Activated T-helper 9 cell treated with anti-CD3 and anti-CD28 coated beads, Interleukin-2, amount 50 U/mL, for 16 hours (primary cell): ENCODE measurements at places on chromosomes 11 and 22.

- peak; percentile 38 for DNase-seq
Measured at GRCh38 chr11:122628810-122629555, 26.5 kb upstream of the UBASH3B start.

DNA sequence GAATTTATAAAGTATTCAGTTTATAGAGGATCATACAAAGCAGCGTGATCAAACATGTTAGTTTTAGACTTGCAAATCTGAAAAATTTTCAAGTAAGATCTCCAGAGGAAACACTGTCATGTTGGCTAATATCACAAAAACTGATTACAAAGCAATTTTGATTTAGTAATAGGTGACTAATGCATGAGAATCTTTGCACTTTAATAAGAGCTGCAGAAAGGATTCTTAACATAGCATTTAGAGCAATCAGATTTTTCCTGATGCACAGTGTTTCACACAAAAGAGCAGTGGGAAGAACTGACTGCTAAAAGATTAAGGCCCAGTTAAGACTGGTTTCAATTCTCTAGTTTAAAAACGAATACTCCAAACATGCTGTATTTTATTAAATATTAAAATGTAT is 321.2 kb downstream of the GUCY1A2 start:
- DNase-seq: no peak

- no peak for DNase-seq
Measured at GRCh38 chr11:127074151-127074761, 73.7 kb upstream of the KIRREL3 start.

GRCh38 chr22:50082197-50082715 is 3.0 kb downstream of the MLC1 start:
- DNase-seq: no peak

- DNase-seq: no peak
Measured at GRCh38 chr11:67436459-67437081, 912 bp downstream of the PTPRCAP start.

DNA sequence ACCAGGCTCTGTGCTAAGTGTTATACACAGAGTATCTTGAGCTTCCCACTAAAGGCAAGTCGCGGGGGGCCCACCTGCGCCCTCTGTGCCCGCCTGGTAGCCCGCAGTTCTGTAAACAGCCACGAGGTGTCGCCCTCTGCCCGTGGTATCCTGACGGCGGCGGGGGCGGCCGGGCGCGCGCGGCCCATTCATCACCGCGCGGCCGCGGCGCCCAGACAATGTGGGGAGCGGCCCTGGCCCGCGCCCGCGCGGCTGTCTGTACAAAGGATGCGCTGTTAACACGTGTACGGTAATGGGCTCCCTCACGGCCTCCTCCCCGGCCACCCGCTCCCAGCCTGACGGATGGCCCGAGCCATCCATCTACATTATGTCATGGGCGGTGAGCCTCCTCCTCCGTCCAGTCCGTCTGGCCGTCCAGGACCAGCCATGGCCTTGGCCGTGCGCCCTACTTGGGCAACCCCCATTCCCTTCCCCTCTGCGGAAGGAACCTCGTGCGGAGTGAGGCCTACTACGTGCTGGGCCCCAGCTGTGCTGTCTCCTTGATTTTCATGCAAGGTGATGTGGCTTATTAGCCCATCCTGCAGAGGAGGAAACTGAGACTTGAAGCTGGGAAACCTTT is 99.4 kb downstream of the MIAT start:
- DNase-seq: no peak

GRCh38 chr11:130691581-130691980 is 224.7 kb downstream of the SNX19 start:
- no peak for DNase-seq

GRCh38 chr11:126079621-126080124 is 17.0 kb upstream of the CDON start:
- DNase-seq: no peak

DNA sequence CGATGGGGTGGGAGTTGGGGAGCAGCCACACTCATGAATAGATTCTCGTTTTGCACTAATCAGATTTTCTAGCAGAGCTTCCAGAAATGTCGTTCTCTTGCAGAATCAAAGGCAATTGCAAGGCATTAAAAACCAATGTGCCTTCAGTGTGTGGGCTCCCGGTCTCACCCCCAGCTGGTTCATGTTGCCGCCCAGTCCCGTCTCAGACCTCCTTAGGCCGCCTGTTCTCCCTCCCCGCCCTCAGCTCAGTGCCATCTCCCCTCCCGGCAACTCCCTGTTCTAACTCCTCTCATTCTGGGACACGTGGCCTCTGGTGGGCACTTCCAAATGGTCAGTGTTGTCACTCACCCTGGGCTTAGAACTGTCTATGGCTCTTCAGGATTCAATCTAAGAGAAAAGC is 42.5 kb upstream of the SMIM38 start:
- DNase-seq: no peak

GRCh38 chr11:130403967-130404366 is 24.4 kb downstream of the ADAMTS8 start:
- no peak for DNase-seq

GRCh38 chr22:44793506-44794172 is 41.3 kb downstream of the ARHGAP8 start:
- no peak for DNase-seq

DNA sequence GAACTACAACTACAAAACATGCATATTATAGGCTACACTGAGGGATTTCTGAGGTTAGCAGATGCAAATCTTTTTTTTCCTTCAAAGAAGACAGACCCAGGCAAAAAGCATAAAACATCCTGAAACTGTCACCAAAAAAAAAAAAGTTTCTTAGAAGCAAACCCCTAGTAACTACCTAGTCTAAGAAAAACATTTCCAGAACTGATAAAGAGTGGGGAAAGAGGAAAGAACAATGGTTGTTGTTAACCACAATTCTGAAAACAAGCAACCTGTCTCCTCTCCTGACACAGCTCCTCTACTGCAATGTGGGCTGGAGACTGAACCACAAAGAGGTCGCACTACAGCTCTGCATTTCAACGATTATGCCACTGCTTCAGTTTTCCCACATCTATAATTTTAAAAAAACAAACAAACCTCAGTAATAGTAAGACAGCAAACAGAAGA is 15.0 kb downstream of the DENND5A start:
- DNase-seq: no peak

GRCh38 chr11:69634590-69634989 is 6.4 kb upstream of the CCND1 start:
- DNase-seq: no peak

GRCh38 chr11:72826942-72827480 is 12.8 kb downstream of the ATG16L2 start:
- no peak for DNase-seq

DNA sequence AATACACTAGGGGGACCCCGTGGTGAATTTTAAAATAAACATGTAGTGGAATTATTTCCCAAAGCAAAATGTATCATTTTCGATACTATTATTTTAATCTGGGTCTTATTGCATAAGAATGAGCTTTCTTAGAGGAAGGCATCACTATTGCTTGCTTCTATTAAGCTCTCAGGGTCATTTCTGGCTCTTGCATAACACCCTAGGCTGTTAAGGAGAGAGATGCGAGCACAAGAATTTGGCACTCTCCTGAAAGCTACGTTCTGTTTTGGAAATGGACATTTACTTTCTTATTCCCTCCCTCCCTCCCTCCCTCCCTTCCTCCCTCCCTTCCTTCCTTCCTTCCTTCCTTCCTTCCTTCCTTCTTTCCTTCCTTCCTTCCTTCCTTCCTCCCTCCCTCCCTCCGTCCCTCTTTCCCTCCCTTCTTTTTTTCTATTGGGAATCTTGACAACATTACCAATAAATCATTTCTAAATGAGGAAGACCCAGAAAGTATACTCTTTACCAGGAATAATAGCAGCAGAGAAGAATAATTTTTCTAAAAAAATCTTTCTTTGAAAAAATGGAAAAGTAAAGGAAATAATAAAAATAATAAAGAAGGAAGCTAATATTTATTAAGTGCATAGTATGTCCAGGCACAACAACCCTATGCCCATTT is 83.6 kb upstream of the BDNF start:
- DNase-seq: no peak

GRCh38 chr11:123241874-123242543 is 47.0 kb upstream of the CLMP start:
- DNase-seq: no peak

GRCh38 chr11:120703358-120704152 is 192.0 kb downstream of the GRIK4 start:
- no peak for DNase-seq

- peak; percentile 6 for DNase-seq
Measured at GRCh38 chr11:86041975-86042378, 26.9 kb downstream of the PICALM start.

- no peak for DNase-seq
Measured at GRCh38 chr11:110762590-110762989, 50.4 kb upstream of the ARHGAP20 start.

- no peak for DNase-seq
Measured at GRCh38 chr11:35373284-35373933, 45.9 kb downstream of the SLC1A2 start.

GRCh38 chr11:100740440-100740839 is 53.4 kb downstream of the ARHGAP42 start:
- no peak for DNase-seq

DNA sequence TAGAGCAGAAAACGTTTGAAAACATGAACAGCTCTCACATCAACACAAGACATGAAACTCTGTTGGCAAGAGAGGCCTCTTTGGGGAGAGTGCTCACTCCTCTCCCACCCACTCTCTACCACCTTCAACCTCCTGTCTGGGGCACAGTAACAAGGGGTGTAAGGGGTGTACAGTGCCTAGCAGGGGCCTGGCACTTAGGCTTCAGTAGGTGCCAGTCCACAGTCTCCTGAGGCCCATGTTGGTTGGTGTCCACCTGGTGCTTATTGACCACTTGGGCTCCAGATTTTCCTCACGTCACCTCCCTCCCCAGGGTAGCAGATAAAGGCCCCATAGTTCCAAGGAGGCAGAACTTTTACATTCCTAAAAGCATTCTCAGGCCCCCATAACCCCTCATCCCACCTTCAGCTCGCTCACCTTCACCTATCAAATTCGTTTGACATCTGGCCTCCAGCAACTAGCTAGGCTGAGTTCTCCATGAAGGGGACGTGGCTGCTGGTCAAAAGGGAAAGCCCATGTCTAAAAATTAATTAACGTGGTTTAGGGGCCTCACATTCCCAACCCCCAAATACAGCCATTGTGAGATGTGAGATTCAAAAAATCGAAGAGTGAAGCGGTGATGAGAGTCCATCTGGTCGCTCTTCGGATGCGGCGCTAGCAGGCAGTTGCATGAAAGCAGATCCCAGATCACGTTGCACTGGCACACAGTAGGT is 712 bp upstream of the MED15 start:
- no peak for DNase-seq

GRCh38 chr11:34667810-34668582 is 47.1 kb downstream of the EHF start:
- no peak for DNase-seq

DNA sequence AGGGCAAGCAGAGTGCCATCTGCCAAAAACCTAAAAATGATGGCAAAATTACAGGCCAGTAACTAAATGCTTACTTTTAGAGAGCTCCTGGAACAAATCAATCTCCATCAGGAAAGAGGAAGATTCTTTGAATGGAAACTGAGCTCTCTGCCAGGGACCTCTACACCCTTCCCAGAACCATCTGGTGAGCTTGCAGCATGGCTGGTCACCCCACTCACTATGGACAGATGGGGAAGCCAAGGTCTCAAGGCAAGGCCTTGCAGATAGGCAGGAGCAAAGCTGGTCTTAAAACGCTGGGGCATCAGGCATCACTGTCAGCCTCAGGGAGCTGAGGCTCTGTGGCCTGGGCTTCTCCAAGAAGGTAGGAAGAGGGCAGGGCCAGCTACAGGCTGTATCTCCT is 36.2 kb downstream of the SERGEF start:
- no peak for DNase-seq
